Myocyte (in vitro differentiated cells): ENCODE measurements at places on chromosomes 11 and 22.

GRCh38 chr11:47466701-47467250 lies 17.8 kb upstream of the RAPSN start:
- peak; percentile 33 for DNase-seq

GRCh38 chr11:15286465-15286864 lies 171.7 kb downstream of the INSC start:
- DNase-seq: no peak

DNA sequence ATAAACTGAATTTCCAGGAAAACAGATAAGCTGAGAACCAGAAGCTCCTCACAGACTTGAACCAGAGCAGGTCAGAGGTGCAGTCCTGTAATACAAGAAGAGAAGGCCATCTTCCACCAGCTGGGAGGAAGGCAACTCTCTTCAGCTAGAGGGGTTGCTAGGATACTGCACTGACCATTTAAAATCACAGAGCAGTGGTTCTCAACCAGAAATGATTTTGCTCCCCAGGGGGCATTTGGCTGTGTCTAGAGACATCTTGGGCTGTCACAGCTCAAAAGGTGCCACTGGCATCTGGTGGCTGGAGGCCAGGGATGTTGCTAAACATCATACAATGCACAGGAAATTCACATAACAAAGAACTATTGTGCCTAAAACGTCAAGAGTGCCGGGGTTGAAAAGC lies 17.2 kb downstream of the OPCML start:
- DNase-seq: no peak

- peak; percentile 75 for DNase-seq
These were observed 41.8 kb upstream of the KCNQ1OT1 start for GRCh38 chr11:2741377-2742131.

DNA sequence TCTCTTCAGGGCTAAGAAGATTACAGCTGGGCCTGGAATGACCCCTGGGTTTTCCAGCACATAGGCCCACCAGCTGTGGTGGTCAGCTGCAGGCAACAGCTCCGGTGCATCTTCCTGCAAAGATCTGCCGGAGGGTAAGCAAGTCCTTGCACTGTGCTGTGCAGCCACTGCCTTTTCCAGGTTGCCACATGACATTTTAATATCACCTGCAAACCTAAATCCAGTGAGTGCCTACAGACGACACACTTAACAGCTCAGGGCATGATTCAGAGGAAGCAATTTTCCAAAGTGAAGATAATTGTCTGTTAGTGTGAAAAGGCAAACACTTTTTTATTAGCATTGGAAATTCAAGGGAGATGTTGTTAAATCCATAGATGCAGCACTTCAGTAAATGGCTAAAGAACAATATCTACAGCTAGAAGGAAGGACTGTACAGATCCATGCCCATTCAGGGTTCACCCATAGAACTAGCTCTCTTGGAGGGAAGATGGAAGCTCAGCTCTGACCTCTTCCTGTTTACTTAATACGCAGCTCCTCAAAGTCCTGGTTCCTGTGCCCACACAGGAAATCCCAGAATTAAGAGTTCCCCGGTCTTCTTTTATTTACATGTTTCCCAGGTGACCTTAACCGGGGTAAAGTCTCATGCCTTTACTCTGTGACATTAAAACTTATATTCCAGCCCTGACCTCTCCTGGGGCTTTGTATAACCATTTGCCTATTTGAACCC lies 13.3 kb upstream of the NRIP3 start:
- DNase-seq: no peak

- DNase-seq: no peak
These were observed 642 bp upstream of the CASTOR1 start for GRCh38 chr22:30289980-30290313.

DNA sequence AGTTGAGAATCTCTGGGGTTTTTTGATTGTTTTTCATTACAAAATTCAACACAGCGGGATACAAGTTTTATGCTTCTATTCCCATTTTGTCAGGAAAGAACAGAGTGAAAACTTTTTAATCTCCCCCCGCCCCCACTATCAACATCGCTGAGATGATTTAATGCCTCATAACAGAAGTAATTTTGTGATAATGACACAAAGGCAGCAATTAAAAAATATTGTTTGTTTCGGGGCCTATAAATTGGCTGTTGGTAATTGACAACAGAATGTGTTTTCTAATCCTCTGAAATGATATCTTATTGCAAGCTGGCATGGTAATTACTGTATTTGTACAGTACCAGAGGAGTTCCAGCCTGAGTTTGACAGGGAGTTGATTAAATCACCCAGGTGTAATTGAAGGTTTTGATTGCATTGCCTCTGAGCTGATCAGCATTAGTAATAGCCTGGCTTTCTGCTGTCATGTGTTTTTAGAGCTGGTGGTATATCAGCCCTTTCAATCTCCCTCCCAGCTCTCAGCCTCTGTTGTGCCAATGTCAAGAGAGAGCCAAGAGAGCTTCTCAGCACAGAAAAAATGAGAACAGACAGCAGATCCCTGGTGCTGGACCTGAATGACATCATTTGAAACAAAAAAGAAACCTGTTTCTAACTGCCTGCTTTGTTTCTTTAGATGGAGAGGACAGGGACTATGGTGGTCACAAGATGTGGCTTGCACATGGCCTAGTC lies 265.1 kb downstream of the FAM76B start:
- DNase-seq: no peak

GRCh38 chr11:132119573-132119972 lies 749.2 kb downstream of the NTM start:
- no peak for DNase-seq

DNA sequence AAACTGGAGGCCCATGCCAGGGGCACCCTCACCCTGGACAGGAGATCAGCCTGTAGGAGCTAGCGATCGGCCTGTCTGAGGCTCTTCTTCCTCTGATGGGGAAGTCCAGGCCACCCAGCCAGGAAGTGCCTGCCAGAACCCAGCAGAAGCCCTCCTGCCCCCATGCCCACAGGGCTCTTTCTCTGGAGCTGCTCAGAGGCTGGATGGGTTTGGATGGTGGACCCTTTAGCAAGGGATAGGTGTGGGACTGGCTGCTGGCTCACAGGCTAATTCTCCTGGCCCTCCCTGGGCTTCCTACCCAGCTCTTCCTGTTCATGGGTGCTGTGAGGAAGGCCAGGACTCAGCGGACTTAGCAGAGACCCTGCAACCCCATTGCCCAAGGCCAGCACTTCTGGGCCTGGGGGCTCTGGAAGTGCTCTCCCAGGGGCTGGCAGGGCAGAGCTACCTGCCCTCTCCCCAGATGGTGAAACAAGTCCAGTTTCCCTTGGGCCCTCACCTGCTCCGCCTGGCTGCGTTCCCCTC lies 7.6 kb downstream of the FXYD2 start:
- DNase-seq: no peak

- DNase-seq: no peak
These were observed 67.0 kb upstream of the TBCEL start for GRCh38 chr11:120956710-120957495.

GRCh38 chr11:75650167-75650723 lies 18.6 kb downstream of the MAP6 start:
- no peak for DNase-seq

DNA sequence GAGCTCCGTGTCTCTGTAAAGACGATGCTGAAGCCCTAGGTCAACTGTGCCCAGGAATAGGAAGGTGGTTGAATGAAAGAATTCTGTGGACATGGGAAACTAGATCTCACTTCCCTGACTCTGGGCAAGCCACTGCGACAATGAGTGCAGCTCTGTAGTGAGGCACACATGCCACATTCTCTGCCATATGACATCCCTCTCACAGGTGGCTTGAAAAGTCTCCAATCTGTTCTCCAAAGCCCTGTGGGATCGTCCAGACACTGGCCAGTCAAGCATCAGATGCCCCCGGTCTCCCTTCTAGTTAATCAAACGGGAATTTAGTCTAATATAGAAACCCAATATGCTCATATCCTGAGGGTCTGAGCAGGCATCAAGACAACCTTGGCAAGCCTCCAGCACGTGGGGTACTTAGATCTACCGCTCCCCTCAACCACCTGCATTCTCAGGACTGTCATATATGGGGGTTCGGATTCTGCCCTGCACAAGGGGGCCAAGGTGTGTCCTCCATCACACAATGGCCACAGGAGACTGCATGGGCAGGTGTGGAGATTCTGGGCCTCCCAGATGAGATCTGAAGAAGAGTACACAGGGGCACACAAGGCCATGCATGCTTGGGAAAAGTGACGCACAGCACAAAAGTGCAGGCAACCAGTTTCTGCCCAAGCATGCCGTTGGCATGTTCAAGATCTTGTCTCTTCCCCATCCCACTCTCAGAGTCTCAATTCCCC lies 11.9 kb downstream of the DKK3 start:
- DNase-seq: no peak

DNA sequence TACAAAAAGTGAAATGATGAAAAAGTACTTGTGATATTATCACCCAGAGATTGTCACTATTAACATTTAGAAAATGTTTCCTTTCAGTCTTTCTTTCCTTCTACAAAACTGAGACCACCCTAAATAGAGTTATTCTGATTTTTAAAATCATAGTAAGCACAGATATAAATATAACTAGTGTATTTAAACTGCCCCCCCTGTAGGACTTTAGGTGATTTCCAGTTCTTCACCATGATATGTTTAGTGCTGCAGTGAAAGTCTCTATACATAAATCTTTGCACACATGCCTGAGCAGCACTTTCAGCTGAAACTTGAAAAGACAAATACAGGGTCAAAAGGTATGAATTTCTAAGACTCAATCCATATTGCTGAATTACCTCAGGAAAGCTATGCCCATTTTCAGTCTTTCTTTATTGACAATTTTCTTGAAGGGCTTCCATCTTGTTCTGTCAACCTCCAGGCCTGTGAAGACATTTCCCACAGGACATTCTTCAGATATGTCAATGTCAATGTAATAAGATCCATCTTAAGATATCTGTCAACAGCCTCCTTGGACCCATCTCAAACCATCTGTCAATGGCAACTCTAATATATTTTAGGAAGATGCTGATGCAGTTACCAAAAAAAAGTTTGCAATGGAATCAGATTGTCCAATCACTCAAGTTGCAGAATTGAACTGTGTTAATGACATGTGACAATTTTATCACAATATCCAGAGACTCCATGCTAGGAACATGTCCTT lies 30.8 kb upstream of the LDLRAD3 start:
- peak; percentile 65 for DNase-seq

DNA sequence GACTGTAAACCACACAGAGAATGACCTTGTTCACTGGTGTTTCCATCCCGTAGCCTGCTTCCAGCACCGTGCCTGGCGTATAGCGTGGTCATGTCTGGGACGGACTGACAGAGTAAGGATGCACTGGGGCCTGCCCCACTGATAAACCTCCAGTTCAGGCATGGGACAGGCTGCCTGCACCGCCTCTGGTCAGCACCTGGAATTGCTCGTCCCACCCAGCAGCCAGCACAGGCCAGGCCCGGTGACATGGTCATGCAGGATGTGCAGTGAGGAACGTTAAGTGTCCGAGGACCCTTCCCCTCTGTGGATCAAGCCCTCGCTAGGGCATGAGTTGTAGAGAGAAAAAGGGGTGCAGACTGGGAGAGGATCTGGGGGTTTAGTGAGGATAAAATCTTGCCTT lies 44.8 kb downstream of the LMO1 start:
- DNase-seq: no peak

- DNase-seq: no peak
These were observed 1.2 kb downstream of the ACRV1 start for GRCh38 chr11:125679397-125679796.

- DNase-seq: no peak
These were observed 11.1 kb upstream of the TPBGL start for GRCh38 chr11:75229466-75229865.

- DNase-seq: no peak
These were observed 188.4 kb upstream of the NAV2 start for GRCh38 chr11:19524171-19524671.

GRCh38 chr22:44660051-44660830 lies 41.8 kb upstream of the PRR5 start:
- DNase-seq: peak; percentile 42

GRCh38 chr11:537622-538430 lies 499 bp downstream of the LRRC56 start:
- DNase-seq: no peak

- peak; percentile 29 for DNase-seq
These were observed 19.4 kb upstream of the SNX32 start for GRCh38 chr11:65814131-65814985.

GRCh38 chr22:31269892-31270579 lies 22.3 kb downstream of the PIK3IP1 start:
- DNase-seq: no peak

- DNase-seq: no peak
These were observed 12.6 kb downstream of the MICALL1 start for GRCh38 chr22:37918580-37919270.

GRCh38 chr11:106466521-106467080 lies 389.1 kb downstream of the AASDHPPT start:
- DNase-seq: peak; percentile 70

- DNase-seq: no peak
These were observed 108.7 kb downstream of the MICAL3 start for GRCh38 chr22:17915676-17916075.

DNA sequence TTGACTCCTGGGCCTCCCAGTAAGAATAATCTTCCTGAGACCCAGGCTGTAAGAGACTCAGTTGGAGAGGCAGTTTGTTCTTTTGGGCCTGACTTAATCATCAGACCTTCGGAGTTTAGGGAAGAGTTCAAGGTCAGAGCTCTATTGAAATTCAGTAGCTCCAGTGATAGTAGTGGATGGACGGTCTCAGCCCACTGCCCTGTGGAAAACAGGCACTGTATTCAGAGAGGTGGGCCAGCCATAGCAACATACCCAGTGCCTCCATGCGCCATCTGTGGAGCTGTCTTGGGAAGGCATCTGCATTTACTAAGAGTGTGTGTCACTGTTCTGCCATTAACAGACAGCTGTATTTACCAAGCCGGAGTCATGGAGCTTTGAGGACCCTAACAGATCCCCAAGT lies 2.9 kb downstream of the SMARCB1 start:
- peak; percentile 58 for DNase-seq

GRCh38 chr11:83056204-83056603 lies 15.5 kb downstream of the RAB30 start:
- no peak for DNase-seq

- DNase-seq: no peak
These were observed 74.3 kb upstream of the SOX6 start for GRCh38 chr11:16430674-16431073.

- peak; percentile 92 for DNase-seq
These were observed 5.7 kb downstream of the UPK3A start for GRCh38 chr22:45290410-45290936.

- DNase-seq: no peak
These were observed 43.3 kb downstream of the ARRB1 start for GRCh38 chr11:75308116-75308515.
